ENCODE measurements at places on chromosomes 5 and 9. TPM values are rescaled to one million over a fixed set of nuclear protein-coding genes. Genes with fewer than 3 reads are reported as not detected.

The SHOC1 gene
- total RNA-seq: not detected

The GRM6 gene
- not detected for total RNA-seq

The SLC9A3 gene
- 1.6 TPM for total RNA-seq

The ZNF354C gene
- total RNA-seq: 8.1 TPM

The FAM81B gene
- total RNA-seq: not detected

The KIF24 gene
- total RNA-seq: 9.1 TPM

The TMEM215 gene
- not detected for total RNA-seq

The ADAMTS16 gene
- total RNA-seq: 40.7 TPM

The CDC20B gene
- total RNA-seq: not detected

The FOXD4L6 gene
- not detected for total RNA-seq

The PANK3 gene
- total RNA-seq: 93.9 TPM

The PCDHGA9 gene
- 1.8 TPM for total RNA-seq

The RNF183 gene
- 0.44 TPM for total RNA-seq

DNA sequence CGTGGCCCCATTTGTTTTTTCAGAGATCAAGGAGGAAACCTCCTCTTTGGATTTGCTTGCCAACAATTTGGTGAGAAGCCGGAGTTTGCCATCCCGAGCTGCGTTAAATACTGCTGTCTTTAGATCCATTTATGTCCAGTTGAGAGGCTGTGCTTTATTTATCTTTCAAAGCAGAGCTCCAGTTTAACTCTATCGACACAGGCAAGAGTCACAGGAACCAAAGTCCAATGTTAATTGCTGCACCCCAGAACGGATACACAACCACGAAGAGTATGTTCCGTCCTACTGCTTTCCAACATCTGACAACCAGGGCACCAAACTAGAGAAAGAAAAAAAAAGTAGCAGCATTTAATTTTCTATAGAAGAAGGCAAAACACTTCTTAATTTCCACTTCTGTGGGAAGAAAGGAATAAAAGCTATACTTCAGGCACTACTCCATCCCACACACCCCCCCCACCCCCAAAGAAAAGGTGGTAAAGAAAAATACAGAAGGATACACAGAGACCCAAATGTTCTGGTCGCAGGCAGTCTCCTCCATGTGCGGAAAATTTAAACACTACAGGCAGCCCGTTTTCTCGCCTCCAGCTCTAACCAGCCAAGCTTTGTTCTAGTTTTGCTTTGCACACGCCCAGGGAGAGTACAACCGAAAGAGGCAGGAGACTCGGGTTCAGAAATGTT, 1.1 kb downstream of the FEM1C start:
- DNase-seq: peak; percentile 15

GRCh38 chr9:127689329-127690000, 17.3 kb upstream of the CFAP157 start:
- no peak for DNase-seq

- DNase-seq: no peak
These were observed 42.7 kb upstream of the IER5L start for GRCh38 chr9:129220771-129221170.

DNA sequence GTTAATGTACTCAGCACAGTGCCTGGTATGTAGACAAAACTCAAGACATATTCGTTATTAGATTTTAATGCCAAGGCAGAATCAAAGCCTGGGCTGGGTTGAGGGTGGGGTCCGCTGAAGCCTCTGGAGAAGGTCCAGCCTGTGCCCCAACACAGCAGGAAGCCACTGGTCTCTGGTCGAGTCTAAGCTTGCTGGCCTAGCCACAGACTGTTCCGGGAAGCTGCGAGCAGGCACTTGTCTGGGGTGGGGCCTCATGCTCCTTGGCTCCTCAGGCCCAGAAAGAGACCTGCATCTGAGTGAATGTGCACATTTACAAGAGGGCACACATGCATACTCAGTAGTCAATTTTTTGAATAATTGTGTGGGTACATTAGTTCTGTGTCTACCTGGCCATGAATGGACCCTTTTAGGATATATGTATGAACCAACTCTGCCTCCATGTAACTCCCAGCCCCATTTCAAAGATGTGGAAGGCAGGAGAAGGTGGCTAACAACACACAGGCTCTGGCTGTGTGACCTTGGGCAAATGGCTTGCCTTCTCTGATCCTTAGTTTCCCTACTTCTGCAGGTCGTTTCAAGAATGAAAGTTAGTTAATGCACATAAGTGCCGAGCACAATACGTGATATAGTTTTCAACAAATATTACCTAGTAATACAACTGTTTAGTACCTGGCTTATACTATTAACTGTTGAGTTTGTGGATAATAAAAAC, 18.3 kb downstream of the FAT2 start:
- DNase-seq: no peak

DNA sequence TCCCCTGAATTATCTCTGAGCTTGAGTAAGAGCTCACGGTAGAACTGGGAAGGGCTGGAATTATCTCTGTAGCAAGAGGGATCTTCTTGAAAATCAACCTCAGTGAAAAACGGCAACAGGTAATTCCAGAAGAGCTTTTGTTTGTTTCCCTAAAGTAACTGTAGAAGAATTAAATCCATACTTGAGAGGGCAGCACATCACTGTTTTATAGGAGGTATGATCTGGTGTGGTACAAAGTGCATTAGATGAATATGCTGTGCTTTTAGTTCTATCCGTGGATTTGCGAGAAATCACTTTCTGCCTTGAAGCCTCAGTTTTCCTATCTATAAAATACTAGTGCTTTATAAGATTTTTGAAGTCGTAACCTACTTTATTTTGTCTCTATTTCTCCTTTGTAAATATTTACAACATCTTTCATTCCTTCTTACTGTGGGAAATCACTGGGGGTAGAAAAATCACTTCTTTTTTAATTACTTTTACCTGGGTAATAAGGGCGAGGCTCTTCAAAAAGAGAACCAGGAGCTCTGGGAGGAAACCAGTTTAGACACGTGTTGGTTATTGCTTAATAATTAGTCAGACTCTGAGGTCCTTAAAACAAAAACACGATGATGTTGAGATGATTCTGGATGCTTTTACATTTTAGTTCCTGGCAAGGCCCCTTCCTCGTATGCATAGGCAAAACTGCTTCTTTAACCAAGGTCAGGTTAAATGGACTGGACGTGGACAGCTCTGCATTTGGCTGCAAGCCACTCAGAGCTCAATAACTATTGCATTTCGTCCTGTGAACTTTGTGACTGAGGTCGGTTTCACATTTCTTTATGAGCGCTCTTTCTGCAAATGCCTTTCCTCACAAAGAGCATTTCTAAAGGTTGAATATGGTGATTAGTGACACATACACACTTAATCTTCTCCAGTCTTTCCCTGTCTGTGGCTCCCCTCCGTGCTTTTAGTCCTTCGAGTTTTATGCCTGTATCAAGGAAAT, 376.1 kb downstream of the BRINP1 start:
- DNase-seq: no peak

GRCh38 chr9:124218438-124218982, 39.2 kb upstream of the NEK6 start:
- no peak for DNase-seq

DNA sequence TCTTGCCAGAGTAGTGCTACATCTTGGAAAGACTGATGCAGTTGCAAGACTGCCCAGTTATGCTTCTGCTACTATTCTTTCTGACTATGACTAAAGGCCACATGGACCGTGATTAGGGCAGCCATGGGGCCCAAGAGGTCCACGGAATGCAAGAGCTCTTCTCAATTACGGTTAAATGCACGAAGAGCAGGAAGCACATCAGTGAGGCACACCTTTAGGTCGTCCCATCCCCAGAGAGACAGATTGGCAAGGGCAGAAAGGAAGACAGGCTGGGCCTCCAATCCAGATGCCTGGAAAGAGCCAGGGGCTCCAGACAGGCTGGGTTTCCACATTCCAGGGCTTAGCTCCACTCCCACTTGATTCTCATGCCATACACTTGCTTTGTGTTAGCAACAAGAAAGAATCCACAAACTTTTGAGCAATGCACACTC, 132.3 kb upstream of the SLIT3 start:
- no peak for DNase-seq

- no peak for DNase-seq
These were observed 116.6 kb downstream of the DROSHA start for GRCh38 chr5:31415009-31415923.

DNA sequence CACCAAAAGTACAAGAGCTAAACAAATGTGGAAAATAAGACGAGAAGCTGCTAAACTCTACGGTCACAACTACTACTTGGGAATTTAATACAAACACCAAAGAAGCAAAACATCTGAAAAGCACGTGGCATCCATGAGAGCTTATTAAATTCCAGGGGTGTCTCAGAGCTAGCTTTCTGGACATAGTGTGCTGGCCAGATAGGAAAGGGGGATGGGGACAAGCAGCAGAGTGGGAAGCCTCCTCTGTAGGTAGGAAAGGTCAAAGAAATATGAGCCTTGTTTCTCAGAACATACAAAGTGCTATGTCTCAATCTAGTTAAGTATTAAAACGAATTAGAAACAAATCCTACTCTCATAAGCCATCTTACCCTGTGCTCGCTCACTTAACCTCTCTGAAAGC, 51.3 kb upstream of the GOLPH3 start:
- no peak for DNase-seq

GRCh38 chr5:142426129-142427014, 101.6 kb upstream of the SPRY4 start:
- no peak for DNase-seq

DNA sequence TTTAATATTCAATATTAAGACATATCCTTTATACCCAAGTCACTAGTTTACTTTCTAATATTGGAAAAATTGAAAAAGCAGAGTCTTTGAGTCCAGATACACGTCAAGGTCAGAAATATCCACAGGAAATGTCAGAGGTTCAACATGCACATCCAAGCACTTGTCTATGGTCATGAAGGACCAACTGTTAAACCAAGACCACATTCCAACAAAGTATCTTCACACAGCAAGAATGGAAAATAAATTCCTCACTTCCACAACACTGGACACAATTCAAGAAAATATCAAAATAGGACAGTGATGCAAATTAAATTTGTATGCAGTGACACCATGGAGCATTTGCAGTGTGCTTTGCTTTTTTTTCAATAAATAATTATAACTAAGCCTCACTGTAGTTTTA, 142.5 kb downstream of the GABRB2 start:
- DNase-seq: no peak

- no peak for DNase-seq
These were observed 395.2 kb downstream of the KIAA0825 start for GRCh38 chr5:94223235-94223634.

- DNase-seq: no peak
These were observed 111.8 kb upstream of the NTRK2 start for GRCh38 chr9:84557751-84558150.

- DNase-seq: no peak
These were observed 154.6 kb upstream of the CDH12 start for GRCh38 chr5:23007762-23008161.

DNA sequence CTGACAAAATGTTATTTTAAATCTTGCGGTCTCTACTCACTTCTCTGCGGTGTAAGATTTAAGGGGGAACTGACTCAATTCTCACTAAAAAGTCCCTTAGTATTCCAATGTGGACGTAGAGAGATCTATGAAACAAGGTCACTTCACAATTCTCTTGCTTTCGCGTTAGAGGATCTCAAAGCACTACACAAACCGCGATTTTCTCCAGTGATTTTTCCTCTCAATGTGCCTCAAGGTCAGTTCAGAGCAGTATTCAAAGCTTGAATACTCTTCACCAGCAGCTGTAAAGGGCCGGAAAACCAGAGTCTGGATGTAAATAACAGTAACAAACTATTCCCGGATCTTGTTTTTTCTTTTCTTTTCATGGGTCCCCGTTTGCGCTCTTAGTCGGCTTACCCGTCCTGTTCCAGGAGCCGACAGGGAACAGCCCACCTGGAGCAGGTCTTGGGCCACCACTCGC, 128.2 kb downstream of the TMEM161B start:
- DNase-seq: peak; percentile 47

DNA sequence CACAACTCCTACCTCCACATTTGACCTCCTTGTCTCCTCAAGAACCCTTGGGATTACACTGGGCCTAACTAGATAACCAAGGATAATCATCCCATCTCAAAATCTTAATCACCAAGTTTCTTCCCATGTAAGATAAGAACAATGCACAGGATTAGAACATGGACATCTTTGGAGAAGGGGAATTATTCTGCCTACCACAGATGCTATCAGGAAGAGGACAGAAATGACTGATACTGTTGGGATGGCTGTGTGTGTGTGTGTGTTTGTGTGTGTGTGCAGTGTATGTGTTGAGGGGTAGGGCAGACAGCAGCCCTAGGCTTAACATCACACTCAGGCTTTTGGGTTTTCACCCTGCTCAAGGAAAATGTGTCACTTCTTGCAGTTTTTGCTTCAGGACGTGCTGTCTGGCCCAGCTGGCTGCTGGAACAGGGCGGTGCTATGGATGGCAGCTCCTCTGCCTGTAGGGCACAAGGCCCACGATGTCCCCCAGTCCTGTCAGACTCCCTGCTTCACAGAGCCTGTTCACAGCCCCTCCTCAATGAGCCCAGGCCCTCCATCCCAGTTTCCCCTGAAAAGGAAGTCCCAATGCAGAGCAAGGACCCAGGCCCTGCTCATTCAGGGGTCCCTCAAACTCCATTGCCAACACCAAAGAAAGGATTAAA, 7.7 kb downstream of the CA9 start:
- no peak for DNase-seq

DNA sequence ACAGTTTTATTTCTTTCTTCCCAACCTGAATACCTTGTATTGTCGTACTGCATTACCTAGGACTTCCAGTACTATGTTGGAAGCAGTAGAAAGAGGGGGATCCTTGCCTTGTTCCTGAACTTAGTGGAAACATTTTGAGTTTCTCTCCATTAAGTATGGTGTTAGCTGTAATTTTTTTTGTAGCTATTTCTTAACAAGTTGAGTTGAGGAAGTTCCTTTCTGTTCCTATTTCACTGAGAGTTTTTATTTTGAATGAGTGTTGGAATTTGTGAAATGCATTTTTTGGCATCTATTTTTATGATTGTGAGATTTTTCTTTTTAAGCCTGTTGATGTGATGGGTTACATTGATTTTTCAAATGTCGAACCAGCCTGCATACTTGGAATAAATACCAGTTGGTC, 49.0 kb downstream of the FSD1L start:
- no peak for DNase-seq

DNA sequence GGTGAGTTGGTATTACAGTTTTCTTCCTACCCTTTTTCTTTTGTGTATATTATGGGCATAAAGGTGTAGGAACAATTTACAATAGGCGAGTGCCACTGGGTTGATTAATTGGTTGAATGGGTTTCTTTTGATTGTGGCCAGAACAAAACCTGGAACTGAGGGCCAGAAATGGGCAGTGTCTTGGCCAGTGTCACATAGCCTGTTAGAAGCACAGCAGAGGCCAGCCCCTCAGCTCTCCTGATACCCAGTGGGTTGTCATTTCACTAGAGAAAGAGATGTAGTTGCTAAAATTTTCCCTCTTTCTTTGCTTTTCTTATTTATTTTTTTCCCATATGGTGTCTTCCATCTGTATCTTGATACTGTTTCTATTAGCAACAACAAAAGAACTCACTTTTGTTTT, 38.8 kb upstream of the SEMA6A start:
- DNase-seq: no peak

- DNase-seq: no peak
These were observed 10.6 kb upstream of the ANGPTL2 start for GRCh38 chr9:127132921-127133647.
